T-cell (primary cell): ENCODE measurements at places on chromosomes 11 and 22.

DNA sequence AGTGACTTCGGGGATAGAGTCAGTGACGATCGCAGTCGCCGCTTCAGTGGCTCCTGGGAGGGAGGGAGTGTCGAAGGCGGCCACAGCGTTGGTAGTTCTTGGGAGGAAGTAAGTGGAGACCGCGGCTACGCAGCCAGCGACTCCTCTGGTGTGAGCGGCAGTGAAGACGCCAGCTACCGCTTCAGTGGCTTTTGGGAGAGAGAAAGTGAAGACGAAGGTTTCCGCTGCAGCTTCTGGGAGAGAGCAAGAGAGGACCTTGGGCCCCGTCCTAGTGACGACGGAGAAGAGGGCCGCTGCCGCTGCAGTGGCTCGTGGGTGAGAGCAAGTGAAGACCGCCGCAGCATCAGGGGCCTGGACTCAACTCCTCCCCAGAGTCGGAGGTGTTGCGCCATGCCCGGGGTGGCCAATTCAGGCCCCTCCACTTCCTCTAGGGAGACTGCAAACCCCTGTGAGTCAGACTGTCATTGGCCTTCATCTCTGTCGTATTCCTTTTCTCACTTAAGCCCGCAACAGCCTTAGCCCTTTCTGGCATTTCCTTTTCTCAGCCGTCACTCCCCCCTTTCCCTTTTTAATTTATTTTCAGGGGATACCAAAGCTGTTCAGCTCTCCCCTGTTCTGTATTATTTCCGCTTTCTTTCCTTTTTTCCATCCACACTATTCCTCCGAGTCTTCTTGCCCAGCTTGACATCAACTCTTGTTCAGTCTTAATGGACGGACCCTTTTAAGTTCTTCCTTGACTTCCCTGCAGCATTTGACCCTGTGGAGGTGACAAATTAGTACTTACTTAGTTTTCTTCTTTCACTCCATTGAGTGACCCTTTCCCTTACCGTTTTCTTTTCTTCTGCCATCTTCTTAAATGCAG lies 1.0 kb downstream of the ANKRD42 start:
- peak; percentile 64 for DNase-seq

- DNase-seq: no peak
Measured at GRCh38 chr11:130486391-130486836, 38.0 kb downstream of the ADAMTS15 start.

- DNase-seq: peak; percentile 33
Measured at GRCh38 chr22:37472418-37473006, 13.7 kb downstream of the MFNG start.

DNA sequence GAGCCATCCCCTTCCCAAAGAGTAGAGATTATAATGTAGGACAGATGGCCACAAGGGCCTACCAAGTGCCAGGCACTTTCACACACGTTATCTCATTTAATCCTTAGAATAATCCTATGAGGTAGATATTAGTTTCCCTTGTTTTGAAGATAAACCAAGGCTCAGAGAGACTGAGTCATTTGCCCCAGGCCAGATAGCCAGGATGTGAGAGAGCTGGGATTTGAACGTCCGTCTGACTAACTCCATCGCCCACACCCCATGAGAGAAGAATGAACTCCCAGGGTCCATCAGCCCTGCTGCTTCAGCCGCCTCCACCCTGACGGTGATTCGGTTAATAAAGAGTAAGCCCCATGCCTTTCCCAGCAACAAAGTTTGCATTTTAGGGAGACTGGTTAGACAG lies 10.7 kb downstream of the PRG3 start:
- DNase-seq: no peak

DNA sequence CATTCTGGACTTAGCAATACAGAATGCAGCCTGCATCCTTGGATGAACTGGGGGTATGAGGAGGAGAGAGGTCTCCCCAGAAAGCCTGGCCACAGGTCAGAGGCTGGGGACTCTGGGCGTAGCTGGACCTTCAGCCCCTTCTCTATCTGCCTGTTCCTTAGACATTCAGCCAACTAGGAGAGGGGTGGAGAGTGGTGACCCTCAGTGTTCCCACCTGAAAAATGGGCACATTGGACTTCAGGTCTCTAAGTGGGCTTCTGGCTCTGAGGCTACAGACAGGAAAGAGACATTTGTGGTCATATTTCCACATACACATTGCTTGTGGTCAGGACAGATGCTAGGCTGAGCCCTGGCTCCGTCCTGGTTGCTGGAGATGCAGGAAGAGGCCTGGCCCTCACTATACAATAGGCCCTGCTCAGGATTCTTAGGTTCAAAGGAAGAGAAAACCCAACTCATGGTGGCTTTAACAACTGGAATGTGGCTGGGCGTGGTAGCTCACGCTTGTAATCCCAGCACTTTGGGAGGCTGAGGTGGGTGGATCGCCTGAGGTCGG lies 30.1 kb upstream of the CBX7 start:
- no peak for DNase-seq

DNA sequence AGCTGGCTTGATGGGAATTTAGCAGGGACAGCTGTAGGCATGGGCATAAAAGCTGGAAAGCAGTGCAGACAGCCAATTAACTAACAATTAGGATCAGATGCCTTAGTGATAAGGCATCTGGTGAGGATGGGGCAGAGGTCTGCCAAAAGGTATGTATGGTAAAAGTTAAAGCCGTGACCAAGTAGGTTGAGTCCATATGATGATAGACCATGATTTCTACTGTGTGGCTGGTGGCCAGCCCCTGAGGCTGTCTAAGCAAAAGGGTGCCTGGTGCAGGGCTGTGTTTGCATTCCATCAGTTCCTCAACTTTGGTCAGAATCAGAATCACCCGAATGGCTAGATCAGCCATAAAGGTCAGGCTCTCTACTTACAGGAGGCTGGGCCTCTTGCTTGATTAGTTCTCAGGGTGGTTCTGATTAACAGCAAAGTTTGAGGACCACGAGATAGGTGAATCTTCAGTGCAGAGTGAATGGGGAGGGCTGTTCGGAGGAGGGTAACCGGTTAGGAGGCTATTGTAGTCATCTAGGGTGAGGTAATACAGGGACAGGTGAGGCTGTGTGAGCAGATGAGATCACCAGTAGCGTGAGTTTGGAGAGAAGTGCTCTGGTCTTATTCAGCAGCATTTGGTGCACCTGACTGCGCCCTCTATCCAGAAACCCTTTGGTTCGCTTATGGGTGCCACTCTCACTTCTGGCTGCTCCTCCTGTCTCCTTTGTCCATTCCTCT lies 27.2 kb downstream of the PPFIBP2 start:
- DNase-seq: no peak

- DNase-seq: no peak
Measured at GRCh38 chr11:100687054-100687629, at the start of gene ARHGAP42. TSS of gene ARHGAP42 (plus strand) at chr11:100687288. CDS start at chr11:100687679, 391 bp downstream.

GRCh38 chr11:65403607-65404121 lies 17.2 kb downstream of the FRMD8 start:
- no peak for DNase-seq

GRCh38 chr11:61058583-61059259 lies 43.6 kb upstream of the CD5 start:
- DNase-seq: no peak
